ENCODE measurements at places on chromosomes 7 and 10.

DNA sequence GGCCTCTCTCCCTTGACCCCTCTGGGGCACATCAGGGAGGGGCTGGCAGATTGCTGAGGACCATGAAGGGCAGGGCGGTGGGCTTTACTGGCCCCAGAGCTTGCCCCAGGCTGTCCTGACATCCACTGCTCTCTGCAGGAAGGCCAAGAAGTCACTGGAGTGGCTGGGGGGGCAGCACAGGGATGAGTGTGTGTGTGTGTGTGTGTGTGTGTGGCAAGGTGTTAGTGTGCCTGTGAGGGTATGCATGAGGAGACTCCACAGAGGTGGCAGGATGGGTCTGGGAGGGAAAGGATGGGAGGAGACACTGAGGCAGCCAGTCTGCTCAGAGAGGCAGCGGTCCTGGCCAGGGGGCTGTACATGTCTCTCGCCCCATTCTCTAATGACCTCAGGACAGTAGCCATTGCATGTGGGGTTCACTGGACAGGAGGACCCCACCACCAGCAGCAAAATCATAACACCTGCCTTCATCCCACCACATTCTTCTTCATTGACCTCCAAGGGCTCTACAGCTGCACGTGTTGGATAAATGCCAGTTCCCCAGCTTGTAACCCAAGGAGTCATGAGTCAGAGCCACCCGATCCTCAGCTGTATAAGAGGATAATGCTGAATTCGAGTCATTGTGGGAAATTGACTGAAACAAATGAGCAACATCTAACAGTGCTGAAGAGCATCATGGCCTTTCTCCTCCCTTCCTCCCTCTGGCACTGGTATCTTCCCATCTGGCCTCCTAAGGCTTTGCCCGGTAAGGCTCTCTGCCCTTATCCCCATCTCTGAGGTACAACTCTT is 720.5 kb downstream of the GRID1 start:
- DNase-seq = no peak

DNA sequence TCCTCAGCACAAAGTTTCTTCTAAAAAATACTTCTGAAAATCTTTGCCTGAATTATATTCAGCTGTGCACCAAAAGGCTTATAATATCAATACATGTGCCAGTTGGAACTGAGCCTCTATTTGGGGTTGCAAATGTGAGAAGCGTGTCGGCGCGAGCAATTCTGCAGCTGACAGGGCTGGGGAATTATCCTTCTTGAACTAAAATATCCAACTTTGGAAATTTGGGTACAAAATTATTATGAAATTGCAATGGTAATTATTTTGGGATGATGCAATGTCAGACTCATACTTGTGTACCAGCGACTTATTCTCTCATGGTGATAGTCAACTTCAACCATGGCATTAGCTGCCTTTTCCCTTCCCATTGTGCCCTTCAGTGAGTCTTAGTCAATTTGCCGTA is 507.0 kb upstream of the KLF6 start:
- DNase-seq = no peak

- DNase-seq = no peak
Observed at GRCh38 chr10:114915294-114915693, 22.7 kb upstream of the TRUB1 start.

DNA sequence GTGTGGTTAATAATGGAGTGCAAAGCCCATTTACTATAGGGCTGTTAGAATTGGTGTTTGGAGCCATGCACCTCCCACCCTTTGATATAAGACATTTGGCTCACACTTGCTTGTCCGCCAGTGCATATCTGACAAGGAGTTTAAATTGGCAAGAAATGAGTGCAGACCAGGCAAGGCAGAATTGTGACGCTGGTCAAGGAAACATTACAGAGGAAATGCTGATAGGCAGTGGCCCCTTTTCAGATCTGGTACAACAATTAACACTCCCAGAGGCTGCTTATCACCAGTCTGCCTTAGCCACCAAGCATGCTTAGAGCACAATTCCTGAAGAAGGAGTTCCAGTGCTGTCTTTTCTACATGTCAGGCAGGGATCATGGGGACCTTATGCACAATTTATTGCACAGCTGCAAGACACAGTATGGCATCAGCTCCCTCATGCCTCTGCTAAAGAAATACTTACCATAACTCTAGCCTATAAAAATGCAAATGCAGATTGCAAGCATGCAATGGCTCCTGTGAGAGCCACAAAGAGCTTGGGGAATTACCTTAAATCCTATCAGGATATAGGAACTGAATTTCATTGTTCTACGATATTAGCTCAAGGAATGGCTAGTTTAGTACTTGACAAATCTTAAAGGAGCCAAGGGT is 35.2 kb downstream of the OR13A1 start:
- no peak for DNase-seq

DNA sequence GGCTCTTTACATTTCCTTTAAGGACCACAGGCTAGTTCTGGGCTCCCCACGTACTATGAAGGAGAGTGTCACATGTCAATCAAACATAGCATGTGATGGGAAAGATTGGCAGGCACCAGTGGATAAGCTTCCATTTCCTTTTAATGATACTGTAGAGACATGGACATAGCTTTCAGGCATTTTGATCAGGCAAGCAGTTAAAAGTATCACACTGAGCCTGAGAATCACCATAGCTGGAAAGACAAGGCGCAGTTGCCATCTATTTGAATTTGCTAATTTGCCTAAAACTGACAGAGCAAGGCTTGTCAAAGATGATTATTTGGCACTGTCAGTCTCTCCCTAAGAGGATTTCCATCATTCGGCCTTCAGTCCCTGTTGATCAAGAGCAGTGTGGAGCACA is 263.4 kb upstream of the TAC1 start:
- DNase-seq = no peak

- DNase-seq = no peak
Observed at GRCh38 chr7:33400214-33400538, 270.8 kb downstream of the BBS9 start.
